Posterior cingulate gyrus (tissue), 11 donors: ENCODE measurements at places on chromosomes 2 and 18.
A peak's percentile ranks its signal among the peaks of the same experiment; 100 is the strongest.

- no peak for DNase-seq
Observed at GRCh38 chr2:103738606-103739005, 976.8 kb downstream of the TMEM182 start.

GRCh38 chr2:240435457-240435947, at the start of gene GPC1:
Gene GPC1, plus strand, starts transcription at chr2:240435663. Its CDS starts 256 bp downstream, at chr2:240435919.
- no peak for DNase-seq

DNA sequence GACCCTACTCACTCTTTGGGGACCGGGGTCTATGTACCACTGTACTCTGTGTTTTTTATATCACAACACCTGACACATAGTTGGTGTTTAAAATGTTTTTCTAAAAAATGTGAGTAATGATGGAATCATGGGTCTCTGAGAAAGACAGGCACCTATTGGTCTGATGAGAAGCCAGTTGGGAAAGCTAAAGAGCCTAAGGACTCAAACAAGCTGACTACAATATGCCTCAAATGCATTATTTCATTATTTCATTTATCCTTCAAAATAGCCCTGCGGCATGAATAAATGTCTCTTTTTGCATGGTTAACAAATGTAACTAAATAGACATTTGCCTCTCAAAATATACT, 102.9 kb upstream of the SCN1A start:
- DNase-seq, result no peak

DNA sequence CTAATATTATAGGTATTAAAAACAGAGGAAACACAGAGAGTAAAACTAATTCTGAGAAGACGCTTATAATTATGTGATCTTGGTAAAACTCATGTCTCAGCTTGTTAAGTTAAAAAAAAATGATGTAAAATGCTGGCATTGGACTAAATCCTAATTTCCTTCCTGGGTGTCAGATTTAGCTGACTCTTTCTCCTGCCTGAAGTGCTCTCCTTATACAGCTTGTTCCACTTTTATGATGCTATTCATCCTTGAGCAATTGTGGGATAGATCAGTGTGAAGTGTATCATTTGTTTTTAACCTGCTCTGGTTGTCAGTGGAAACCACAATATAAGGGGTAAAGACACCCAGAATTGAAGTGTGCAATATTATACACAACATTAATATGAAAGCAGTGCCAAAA, 84.9 kb downstream of the EFEMP1 start:
- DNase-seq, result no peak

- DNase-seq, result no peak
Observed at GRCh38 chr2:240205348-240205747, 64.9 kb upstream of the OTOS start.

DNA sequence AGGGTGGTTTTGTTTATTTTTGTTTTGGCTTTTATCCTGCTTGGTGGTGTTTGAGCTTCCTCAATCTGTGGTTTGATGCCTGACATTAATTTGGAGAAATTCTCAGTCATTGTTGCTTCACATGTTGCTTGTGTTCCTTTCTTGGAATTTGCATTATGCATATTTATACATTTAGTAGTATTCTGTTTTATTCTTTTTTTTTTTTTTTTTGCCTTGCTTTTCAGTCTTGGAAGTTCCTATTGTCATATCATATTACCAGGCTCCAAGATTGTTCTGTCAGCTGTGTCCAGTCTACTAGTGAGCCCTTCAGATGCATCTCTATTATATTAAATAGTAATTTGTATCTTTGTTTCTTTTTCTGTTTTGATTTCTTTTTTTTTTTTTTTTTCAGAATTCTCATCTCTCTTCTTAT, 77.0 kb downstream of the EPC2 start:
- DNase-seq, result no peak

GRCh38 chr2:121665504-121665903, 16.2 kb upstream of the CLASP1 start:
- DNase-seq, result no peak

DNA sequence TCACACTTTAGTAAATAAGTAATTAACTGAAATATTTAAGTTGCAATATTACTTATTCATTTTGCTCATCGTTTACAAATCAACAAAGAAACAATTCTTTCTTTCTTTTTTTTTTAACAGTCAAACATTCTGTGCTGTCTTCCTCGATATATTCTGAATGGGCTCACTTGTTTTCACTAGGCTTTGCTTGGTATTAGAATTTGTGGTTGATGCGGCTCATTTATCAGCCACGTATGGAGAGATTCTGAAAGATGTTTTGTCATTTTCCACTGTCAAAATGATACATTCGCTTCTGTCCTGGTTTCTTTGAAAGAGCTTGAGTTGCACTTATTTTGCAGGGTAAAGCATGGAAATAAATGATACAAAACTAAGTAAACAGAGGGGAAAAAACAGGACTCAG, 323.7 kb downstream of the LRRTM1 start:
- no peak for DNase-seq

DNA sequence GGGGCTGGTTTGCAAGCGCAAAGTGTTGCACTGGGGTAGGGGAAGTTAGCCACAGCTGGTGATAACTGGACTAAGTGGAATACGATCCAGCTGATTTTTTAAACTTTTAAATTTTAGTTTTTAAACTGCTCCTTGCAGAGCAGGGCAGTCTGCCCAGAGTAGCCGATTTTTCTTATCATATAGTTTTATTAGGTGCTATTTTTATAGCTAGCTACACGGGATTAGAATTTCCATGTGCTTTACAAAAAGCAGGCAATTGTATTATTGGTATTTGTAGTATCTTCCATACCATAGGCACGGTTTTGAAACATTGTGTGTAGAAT, 9.6 kb downstream of the CPLX4 start:
- no peak for DNase-seq

DNA sequence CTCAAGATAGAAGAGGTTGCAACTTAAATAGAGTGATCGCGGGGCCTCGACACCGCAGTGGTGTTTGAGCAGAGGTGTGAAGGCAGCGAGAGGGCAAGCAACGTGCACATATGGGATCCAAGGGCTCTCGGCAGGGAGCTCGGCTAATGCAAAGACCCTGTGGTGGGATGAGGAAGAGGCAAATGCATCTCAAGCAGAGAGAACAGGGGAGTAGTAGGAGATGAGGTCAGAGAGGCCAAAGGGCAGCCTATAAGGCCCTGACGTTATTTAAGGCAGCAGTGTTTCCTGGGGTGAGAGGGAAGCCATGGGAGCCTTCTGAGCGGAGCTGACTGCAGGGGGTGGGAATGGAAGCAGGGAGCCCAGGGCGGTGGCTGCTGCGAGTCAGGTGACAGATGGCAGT, 74.5 kb downstream of the MRPS9 start:
- DNase-seq, result no peak

GRCh38 chr2:25805987-25806386, 72.3 kb downstream of the ASXL2 start:
- no peak for DNase-seq

DNA sequence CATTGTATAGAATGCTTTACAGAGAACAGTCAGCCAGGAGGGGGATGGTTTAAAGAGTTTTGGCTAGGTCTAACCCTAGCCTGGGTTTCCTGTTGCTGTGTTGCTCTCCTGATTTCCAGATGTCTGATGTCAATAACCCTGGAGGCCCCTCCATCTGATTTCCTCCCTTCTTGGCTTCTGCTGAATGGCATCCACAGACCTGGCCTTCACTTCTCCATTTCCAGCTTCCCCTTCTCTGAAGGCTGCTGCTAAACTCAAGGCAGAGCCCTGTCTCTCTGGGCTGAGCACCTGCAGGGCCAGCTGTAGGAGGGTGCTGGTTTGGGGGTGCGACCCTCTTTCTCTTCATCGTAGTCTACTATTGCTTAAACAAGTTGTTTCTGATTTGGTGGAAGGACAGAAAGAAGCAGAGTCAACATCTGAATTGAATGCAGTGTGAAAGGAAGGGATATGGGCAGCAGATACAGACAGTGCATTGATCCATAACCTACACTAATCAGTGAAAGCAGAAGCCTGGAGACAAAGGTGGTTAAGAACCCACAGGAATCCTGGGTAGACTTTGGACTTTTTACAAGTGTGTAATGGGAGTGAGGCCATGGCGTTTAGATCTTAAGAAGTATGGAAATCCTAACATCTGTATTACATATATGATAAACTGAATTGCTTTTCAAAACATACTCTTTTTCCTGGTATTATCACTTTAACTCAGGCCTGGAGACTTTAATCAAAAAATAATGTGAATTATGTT, 153.6 kb downstream of the HRH4 start:
- DNase-seq, result no peak

GRCh38 chr18:9658087-9658641, 43.8 kb upstream of the PPP4R1 start:
- DNase-seq, result no peak

GRCh38 chr18:22026889-22027288, 142.5 kb upstream of the GATA6 start:
- no peak for DNase-seq

- DNase-seq, result no peak
Observed at GRCh38 chr2:9764153-9764778, 79.0 kb upstream of the TAF1B start.

GRCh38 chr2:239869272-239870155, 155.6 kb downstream of the NDUFA10 start:
- DNase-seq, result no peak

DNA sequence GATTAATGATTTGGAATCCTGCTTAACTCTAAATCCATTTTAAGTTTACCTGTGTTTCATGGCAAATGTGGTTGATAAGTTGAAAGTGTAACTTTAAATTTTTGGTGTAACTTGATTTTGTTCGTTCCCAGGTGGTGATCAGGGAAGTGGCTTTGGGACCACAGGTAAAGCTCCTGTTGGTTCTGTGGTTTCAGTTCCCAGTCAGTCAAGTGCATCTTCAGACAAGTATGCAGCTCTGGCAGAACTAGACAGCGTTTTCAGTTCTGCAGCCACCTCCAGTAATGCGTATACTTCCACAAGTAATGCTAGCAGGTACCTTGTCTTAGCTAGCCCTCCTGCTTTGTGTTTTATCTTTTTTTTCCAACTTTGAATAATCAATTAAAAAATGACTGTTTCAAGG, 62.8 kb downstream of the AGFG1 start:
- DNase-seq, result no peak

- no peak for DNase-seq
Observed at GRCh38 chr2:196967116-196967515, 40.6 kb upstream of the PGAP1 start.

GRCh38 chr18:61825386-61825785, 67.4 kb downstream of the RNF152 start:
- no peak for DNase-seq

DNA sequence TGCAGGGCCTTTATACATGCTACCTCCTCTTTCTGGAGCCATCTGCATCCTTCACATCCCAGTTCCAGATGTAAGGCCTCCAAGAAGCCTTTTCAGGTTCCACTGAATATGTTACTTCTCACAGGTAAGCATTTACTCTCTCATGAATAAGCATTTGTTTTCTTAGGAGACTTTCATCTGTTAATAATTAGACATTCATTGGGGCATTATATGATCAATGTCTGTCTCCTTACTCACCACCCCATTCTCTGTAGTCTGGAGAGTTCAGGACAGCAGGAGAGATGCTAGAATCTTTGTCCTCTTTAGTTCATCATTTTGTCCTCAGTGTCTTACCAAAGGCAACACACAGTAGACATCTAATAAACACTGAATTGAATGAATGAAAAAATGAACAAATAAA, 185.7 kb downstream of the NCKAP5 start:
- no peak for DNase-seq

DNA sequence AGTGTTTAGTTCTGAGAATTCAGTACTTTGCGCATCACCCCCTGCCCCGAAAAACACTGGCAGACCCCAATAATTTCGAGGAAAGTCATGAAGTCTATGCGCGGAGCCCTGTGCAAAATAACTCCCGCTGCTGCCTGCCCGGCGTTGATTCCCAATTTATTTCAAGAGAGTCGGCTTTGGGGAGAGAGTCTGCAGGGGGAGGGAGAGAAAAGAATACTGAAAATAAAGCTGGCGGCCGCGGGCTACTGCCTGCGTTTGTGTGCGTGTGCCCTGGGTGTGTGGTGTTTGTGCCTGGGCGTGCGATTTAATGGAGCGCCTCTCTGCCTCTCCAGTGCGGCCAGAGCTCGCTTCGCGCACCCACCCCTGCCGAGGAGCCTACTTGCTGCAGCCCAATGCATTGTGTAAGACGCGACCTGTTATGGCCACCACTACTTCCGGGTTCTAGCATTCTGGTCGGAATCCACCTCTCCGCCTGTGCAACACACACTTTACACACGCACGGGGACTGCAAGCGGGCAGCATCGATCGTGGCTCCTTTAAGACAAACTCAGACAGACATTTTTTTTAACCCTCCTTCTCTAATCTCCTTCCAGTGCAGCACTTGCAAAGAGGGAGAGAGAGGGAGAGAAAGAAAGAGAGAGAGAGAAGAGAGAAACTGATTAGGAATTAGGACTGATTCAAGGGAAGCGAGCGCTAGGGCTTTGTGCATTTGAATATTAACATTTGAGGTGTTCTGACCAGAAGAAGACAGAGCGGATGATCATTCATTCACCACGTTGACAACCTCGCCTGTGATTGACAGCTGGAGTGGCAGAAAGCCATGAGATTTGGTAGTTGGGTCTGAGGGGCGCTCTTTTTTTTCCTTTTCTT, at the start of gene MEIS1:
Gene MEIS1 (plus strand): TSS at position 447 of the 870 bp plus-strand sequence. CDS start 732 bp downstream, outside the sequence.
- peak; percentile 87 for DNase-seq

GRCh38 chr2:25347846-25348245, 6.1 kb upstream of the DNMT3A start:
- DNase-seq, result no peak

- DNase-seq, result no peak
Observed at GRCh38 chr18:42274488-42275137, 319.6 kb downstream of the PIK3C3 start.

GRCh38 chr2:217626926-217627325, 375.9 kb downstream of the TNS1 start:
- DNase-seq, result no peak

DNA sequence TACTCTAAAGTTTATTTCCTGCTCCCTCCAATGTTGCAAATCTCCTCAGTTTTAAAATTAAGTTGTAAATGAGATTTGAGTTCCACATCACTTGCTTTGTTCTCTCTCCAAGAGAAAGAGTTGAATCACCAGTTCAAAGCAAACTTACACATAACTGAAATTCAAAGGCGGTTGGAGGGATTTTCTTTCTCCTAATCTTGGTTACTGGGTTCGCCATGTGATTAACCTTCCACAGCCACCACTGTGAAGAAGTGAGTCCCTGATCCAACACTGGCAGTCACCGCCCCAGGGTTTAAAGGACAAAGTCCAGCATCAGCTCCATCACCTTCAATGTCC, 247.1 kb downstream of the MYCN start:
- DNase-seq, result no peak

DNA sequence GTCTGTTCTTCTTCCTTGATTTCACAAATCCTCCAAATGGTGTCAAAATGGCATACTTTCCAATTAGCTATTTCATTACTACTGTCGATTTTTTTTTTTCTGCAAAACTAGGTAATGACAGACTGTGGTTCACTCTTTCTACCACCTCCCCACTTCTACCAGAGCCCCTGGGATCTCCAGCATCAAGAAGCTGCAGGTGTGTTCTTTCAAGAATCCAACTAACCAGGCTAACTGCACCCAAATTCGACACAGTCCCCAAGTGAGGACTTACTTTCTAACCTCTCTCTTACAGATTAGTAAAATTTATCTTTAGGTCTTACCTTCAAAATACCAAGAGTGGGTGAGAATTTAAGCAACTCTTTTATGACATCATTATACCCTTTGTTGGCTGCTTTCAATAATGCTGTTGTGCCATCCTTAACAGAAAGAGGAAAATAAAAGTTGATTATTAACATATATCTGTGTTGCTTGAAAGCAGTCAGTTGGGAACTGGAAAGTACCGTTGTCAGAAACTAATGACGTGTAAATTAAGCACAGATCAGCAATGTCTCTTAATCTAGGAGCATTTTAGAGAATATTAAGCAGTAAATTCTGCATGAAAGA, 31.2 kb upstream of the NPC1 start:
- DNase-seq, result no peak
